Thoracic aorta (tissue), 2 donors: ENCODE measurements at places on chromosomes 12 and 14.

DNA sequence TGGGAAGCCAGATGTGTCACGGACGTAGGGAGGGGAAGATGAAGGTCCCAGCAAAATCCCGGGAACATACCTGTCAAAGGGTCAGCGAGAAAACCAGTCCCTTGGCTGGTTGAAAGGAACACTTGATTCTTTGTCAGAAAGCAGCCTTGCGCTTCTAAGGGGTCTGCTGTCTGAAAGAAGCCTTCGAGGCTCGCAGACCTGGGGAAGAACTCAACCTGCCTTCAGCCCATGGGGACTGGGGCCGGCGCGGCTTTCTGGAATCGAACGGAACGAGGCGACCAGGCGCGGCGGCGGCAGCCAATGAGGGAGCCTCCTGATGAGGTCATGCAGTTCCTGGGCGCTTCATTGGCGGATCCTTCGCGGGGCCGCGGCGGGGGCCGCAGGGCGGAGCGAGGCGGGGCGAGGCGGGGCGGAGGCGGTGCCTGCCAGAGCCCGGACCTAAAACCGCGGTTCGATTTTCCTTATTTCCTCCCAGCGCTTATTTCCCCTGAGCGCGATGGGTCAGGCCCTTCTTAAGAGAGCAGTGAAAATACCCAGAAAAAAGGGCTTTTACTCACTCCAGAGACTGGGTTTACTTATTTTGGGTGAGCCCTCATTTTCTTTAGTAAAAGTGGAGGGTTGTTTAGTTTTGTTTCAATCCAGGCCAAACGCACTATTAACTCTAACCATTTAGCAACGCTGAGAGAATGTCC lies 11.8 kb upstream of the TTC7B start:
- H3K27me3 ChIP-seq = no peaks in the 10 kb centered on the region
- H3K4me3 ChIP-seq = peak overlapping the region; percentile 70
- DNase-seq = peak; percentile 67
- H3K27ac ChIP-seq = peak overlapping the region; percentile 68
- H3K36me3 ChIP-seq = no peaks in the 10 kb centered on the region

DNA sequence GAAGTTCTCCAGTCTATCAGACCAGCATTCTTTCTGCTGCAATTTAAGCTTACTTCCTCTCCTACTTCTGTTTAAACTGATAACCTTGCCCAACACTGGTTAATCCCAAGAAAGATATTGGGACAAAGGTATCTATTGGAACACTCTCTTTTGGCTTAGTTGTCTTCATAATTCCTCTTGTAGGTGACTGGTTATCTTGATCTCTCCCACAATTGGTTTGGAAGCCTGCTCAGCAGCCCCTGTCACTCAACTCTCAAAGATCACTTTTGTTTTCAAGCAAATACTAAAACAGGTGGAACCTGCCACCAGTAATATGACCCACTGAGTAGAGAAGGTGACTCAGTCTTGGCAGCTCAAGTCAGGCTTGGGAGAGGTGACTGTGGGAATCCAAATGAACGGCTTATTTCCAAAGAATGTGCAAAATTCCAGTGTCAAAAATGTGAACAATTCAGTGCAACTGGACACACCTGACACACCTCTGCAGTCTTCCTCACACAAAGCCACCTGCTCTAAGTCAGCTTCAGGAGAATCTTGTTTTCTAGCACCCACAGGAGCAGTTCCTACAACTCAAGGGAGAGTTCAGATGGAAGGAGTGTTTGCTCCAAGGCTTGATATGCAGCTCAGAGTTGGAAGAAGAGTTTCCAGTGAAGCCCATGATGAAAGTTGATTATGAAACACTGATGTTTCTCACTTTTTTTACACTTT lies 83.2 kb upstream of the SLC38A2 start:
- H3K4me1 ChIP-seq = peaks cover 17% of the 10 kb centered on the region
- H3K27ac ChIP-seq = no peak overlapping the region
- no peaks in the 10 kb centered on the region for H3K27me3 ChIP-seq
- DNase-seq = no peak
- no peak overlapping the region for H3K4me3 ChIP-seq
- no peaks in the 10 kb centered on the region for H3K36me3 ChIP-seq

DNA sequence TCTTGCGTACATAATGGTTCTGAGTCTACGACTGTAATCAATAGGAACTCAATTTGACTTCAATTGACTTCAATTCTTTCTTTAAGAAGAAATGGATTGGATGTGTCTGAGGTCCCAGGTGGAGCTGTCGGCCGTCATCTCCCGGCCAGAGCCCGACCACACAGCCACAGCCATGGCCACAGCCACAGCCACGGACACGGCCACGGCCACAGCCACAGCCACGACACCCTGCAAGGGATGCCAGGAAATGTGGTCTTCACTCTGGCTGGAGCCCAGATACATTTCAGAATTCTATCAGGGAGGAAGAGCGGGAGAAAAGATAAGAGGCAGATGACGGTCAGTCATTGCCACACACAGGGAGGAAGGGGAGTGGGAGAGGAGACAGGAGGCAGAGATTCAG lies 58.9 kb downstream of the GALNT9 start:
- no peaks in the 10 kb centered on the region for H3K27me3 ChIP-seq
- no peak overlapping the region for H3K4me3 ChIP-seq
- no peaks in the 10 kb centered on the region for H3K4me1 ChIP-seq
- H3K36me3 ChIP-seq = no peaks in the 10 kb centered on the region
- DNase-seq = no peak
- H3K27ac ChIP-seq = no peak overlapping the region

DNA sequence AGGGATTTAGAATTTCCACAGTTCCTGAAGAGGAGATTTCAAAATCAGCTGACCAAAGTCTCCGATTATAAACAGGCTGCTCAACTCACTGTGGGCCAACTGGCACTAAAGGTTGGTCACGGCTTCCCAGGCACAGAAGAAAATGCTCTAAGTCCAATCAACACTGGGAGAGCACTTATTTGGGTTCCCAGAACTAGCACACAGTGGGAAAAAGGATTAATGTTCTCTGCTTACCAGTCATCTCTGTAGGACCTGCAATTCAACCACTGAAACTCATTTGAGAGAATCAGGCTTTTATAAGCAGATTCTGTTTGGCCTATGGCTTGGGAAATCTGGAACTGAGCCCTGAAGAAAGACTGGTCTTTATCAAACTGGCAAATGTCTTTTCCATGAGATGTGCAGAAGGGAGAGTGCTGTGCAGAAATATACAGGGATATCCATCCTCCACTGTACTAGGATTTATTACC lies 49.4 kb downstream of the ABCC9 start:
- peaks cover 13% of the 10 kb centered on the region for H3K4me1 ChIP-seq
- DNase-seq = no peak
- H3K27me3 ChIP-seq = no peaks in the 10 kb centered on the region
- no peaks in the 10 kb centered on the region for H3K36me3 ChIP-seq

- no peaks in the 10 kb centered on the region for H3K36me3 ChIP-seq
- no peak overlapping the region for H3K27ac ChIP-seq
- DNase-seq = no peak
- no peaks in the 10 kb centered on the region for H3K4me1 ChIP-seq
These were observed 7.8 kb downstream of the ZDHHC22 start for GRCh38 chr14:77133720-77134338.
